CD4-positive, alpha-beta T cell treated with Interleukin-4 for 1 hour (primary cell): ENCODE measurements at places on chromosomes 3 and 15.

- no peak for DNase-seq
Observed at GRCh38 chr3:143000528-143000927, 842 bp upstream of the U2SURP start.

GRCh38 chr15:78811825-78812183, 540 bp upstream of the ADAMTS7 start:
- no peak for DNase-seq

GRCh38 chr3:49647741-49648140, 26.4 kb upstream of the APEH start:
- DNase-seq: no peak

GRCh38 chr3:48587686-48588085, 7.4 kb downstream of the COL7A1 start:
- DNase-seq: no peak

GRCh38 chr3:189232790-189233189, 61.0 kb downstream of the TPRG1 start:
- DNase-seq: no peak

GRCh38 chr3:88149101-88149508, 654 bp upstream of the C3orf38 start:
- peak; percentile 7 for DNase-seq

DNA sequence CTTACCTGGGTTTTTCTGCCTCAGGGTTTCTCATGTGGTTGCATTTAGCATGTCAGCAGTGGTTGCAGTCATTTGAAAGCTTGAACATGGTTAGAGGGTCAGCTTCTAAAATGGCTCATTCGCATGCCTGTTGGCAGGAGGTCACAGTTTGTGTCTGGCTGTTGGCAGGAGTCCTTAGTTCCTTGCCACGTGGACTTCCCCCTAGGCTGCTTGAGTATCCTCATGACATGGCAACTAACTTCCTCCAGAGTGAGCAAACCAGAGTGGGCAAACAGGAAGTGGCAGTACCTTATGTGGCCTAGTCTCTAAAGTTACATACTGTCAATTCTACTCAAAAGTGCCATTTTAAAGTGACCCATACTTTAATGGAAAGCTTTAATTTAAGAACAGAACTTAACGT, 3.4 kb upstream of the UNC13C start:
- DNase-seq: no peak

DNA sequence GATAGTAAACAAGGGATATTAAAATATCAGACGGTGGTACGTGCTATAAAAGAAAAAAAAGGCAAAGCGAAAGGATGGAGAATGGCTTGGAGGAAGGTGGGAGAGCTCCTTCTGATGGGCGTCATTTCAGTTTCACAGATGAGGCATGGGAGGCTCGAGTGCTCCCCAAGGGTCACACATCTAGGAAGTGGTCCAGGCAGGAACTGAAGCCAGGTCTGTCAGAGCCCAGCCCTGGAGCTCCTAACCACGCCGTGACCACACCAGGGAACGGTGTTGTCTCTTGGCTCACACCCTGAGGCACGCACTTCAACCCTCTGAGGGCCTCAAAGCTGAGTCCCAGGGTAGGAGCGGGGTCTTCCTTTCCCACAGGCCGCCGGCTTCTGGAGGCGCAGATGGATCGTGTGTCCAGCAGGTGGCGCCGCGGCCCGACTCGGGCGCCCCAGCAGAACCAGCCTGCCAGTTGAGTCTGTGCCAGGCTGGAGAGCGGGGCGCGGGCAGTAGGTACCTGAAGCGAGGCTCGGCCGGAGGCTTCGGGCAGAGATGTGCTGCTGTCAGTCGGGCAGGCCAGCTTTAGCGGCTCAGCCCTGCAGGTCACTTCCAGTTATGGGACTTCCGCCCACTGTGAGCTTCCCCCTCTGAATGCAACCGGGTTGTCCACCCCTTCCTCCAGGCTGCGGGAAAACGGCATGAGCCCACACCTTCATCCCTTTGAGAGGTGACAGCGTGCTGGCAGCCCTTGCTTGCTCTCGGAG, 68.1 kb downstream of the SLC6A1 start:
- peak; percentile 28 for DNase-seq

GRCh38 chr3:82927309-82928253, 1166.1 kb upstream of the GBE1 start:
- DNase-seq: no peak

GRCh38 chr3:158483701-158484235, 87.2 kb upstream of the MLF1 start:
- DNase-seq: no peak

GRCh38 chr3:196431181-196432136, 768 bp downstream of the UBXN7 start:
- DNase-seq: no peak

- DNase-seq: no peak
Observed at GRCh38 chr3:189947948-189948723, 172.6 kb downstream of the P3H2 start.

DNA sequence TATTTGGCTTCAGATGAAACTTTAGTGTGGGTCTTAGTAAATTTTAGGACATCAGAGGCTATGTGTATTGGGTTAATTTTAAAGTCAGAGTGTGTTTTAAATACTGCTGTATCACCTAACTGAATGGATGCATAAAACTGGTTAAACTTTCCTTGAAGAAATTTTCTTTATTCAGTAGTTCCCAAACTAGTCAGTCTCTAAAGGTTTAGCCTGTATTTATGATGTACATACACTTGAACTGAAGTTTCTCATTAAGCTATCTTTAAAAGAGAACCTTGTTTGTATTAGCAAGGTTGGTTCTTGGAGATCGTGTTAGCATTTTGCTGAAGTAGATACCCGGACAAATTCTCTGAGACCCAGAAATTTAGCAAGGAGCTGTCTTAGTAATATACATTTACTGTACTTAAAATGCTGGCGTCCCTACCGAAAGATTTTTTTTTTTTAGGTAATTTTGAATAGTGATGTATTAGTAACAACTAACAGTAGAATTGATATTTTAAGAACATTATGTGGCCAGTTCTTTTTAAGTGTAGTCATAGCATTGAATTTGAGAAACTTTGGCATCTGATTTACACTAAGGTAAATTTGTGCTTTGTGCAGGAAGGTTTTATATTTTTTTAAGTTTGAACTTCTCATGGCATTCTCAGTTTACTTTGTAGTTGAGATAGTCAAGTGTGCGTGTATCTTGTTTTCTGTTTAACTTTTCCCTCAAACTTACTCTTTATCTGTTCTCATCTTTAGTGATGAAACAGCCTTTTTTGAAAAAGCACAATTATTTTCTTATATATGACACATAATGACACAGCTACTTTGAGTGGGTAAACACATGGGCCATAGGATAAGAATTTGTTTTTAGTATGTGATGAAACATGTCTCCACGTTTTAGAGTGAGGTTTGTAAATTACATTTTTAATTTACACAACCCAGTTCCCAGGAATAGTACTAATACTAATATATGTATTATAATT, 2.9 kb downstream of the DIPK2A start:
- no peak for DNase-seq

DNA sequence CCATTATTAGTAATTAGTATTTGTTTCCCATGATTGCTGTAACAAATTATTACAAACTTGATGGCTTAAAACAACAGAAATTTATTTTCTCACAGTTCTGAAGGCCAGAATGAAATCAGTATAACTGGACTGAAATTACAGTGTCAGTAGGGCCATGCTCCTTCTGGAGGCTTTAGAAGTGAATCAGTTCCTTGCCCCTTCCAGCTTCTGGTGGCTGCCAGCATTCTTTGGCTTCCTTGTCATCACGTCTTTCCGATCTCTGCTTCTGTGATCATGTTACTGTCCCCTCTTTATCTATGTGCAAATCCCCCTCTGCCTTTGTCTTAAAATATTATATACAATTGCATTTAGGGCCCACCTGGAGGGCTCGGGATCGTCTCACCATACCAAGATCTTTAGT, 92.0 kb downstream of the FOXB1 start:
- no peak for DNase-seq

DNA sequence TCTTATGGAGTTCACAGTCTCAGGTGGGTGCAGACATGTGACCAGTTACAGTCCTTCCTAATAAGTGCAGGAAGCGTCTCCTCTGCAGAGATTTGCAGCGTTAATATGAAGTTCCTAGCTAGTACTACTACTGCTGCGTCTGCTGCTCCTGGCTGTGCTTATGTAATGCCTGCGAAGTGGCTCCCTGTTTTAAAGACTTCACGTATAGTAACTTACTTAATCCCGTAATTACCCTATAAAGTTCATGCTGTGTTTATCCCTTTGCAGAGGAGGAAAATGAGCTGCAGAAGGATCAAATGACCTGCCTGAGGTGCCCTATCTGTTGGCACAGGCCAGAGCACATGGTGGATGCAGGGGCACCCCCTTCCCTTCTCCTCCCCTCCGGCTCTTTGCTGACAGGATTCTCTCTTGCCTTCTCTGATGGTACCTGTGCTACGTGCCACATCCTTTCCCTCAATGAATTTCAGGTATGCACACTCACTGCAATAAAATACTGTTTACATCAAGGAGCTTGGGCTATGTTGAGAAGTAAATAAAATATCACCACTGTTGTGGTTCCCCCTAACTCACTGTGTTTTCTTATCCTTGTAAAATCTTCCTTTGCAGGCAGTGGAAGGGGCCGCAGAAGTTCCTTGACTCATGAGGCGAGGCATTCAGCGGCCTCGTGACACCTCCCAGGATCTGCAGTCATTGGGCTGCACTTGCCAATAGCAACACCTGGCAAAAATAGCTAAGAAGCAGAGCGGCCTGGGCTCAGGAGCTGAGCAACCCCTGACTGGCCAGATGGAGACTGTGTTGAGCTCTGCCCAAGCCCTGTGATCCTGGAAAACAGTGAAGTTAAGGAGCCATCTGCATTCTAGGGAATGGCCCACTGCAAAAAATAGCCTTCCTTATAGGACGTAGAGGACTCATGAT, 188.9 kb upstream of the ATP10A start:
- no peak for DNase-seq

DNA sequence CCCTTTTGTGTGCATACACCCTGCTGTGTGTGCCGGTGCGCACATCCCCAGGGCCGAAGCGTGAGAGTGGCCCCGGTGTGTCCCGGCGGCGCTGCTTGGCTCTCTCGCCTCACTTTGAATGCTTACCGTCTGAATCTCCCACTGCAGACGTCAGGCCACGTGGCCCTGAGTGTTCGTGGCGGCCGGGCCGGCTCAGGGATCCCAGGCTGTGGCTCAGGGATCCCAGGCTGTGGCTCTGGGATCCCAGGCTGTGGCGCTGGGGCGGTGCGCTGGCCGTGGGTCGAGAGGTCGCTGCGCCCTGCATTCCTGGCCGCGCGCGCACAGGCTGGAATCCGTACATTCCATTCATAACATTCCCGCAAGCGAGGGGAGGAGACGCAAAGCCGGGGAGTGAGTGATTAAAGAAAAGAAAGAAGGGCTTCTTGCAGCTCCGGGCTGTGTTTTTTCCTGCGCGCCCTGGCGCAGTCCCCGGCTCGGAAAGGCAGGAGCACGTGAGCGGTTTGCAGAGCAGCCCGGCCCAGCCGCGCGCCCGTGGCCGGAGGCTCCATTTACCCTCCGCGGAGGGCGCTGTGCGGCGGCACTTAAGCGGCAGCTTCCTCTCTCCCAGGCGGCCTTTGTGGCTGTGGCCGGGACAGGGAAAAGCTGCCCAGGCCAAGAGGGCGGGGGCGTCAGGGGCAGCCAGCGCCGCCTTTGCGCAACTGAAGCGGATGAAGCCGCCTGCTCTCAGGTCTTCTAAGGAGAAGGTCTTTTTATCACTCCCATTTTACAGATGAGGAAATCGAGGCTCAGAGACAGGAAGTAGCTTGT, 87.0 kb upstream of the ALDH1L1 start:
- DNase-seq: no peak

DNA sequence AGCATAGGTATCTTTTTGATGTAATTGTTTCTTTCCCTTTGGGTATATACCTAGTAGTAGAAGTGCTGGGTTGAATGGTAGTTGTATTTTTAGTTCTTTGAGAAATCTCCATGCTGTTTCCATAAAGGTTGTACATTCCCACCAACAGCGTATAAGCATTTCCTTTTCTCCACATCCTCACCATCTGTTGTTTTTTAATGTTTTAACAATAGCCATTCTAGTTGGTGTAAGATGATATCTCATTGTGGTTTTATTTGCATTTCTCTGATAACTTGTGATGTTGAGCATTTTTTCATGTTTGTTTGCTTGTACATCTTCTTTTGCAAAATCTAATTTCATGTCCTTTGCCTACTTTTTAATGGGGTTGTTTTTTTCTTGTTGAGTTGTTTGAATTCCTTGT, 80.0 kb upstream of the TMC3 start:
- DNase-seq: no peak

- DNase-seq: peak; percentile 42
Observed at GRCh38 chr15:68930268-68931022, at the start of gene SPESP1. Gene SPESP1, plus strand, starts transcription at chr15:68930525. Its CDS starts 129 bp downstream, at chr15:68930654.

DNA sequence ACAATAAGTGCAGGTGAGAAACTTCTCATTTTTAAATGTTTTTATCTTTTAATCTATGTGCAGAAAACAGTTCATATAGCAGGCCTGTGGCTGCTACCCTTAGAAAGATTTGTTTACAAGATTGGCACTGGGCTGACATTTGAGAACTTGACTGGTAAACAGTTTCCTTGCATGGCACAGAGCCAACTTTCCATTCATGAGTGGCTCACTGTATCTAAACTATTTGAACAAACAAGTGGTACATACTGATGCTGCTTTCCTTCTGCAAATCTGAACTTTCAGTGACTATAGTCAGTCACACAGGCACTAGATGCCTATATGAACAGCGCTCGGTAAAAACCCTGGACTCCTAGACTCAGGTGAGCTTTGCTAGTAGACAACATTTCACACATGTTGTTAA, 6.3 kb upstream of the GTPBP8 start:
- DNase-seq: peak; percentile 50

- no peak for DNase-seq
Observed at GRCh38 chr15:35043373-35044095, 41.6 kb downstream of the NANOGP8 start.

GRCh38 chr3:61804782-61805181, 243.4 kb downstream of the PTPRG start:
- DNase-seq: no peak

DNA sequence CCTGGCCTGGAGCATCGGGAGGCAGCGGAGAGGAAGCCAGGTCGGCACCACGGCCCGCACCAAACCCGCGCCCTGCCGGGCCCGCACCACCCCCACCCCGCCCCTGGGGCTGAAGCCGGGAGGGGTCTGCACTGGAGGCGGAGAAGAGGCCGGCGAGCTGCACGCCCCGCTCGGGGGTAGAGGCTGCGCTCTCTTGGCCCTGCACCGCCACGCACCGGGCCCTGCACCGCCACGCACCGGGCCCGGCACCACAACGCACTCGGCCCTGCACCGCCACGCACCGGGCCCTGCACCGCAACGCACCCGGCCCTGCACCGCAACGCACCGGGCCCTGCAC, 41.4 kb downstream of the MUC20 start:
- no peak for DNase-seq

GRCh38 chr3:11145888-11146287, 8.4 kb upstream of the HRH1 start:
- DNase-seq: no peak

GRCh38 chr15:33262306-33262705, 48.5 kb upstream of the RYR3 start:
- no peak for DNase-seq

DNA sequence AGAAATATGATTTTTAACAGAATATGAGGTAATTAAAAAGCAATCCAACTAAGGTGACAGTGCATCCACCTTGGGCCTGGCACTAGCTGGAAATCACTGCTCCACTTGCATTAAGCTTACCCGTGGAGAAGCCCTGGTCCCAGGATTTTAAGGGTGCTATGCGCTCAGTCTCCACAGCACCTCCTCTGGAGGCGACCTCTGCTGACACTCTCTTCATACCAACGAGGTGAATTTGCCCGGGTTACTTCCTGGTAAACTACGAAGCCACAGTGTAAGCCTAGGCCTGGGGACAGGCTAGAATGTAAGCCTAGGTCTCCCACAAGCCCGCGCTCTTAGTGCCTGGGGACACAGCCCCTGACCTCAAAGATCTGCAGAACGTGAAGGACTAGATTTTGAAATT, 793 bp downstream of the APOD start:
- no peak for DNase-seq
